ENCODE measurements at places on chromosomes 2 and 18.

DNA sequence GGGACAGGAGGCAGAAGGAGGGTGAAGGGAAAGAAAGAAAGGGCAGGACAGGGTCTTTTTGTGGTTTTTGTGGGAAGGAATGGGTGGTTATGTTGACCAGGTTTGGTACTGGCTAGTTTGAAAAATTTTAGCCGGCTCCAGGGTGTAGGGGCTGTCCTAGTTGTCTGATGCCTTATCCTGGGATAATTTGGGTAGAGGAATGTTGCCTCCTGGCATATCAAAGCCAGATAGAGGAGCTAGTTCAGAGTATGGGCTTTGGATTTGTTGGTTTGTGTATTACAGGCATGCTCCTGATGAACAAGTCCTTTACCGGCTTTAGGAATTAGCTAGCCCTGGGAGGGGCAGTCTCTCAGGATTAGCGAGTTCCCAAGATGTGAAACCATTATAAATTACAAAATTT lies 101.1 kb upstream of the LHCGR start:
- DNase-seq = no peak

- no peak for DNase-seq
Observed at GRCh38 chr2:15674637-15675455, 83.2 kb downstream of the DDX1 start.

- DNase-seq = no peak
Observed at GRCh38 chr2:54866868-54867267, 143.4 kb downstream of the EML6 start.

DNA sequence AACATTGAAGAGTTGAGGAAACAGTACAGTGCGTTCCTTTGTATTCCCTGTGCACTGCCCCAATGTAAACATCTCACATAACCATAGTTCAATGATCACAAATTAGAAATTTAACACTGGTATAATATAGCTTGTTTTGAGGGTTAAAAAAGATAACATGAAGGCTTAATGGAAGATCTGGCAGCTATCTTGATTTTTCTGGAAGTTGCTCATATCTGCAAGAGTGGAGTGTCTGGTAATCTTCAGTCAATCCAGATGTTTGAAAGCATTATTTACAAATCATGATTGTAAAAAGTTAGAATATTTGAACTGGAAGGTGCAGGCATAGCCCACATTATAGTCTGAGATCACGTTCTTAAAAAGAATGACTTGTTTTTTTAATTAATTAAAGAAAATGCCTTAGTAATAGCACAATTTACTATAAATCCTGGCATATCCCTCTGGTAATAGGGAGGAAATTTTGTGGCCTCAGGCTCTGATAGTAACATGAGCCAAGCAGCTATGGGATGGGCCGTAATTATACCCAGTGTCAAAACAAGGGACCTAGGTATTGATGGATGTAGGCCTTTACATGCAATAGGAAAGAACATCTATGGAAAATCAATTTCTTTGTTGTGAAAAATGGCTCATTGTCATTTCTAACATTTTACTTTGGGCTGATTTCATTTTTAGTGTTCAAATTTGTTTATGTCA lies 418.0 kb downstream of the THSD7B start:
- DNase-seq = no peak

DNA sequence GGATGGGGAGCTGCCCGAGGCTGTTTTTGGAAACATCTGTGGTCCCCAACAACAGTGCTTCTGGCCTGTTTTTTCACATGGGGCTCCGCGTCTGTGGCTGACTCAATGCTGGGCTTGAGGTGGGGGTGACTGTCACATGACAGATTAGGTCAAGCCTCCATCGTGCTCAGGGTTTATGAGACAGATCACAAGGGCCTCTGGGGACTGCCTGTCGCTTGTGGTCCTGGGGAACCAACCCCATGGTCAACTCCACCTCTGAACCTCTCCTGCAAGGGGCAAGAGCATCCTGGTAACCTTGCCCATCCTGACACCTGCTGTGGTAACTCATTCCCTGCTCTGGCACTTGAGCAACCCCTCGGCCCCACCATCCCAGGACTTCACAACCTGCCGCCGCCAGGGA lies 47.6 kb upstream of the SH3RF3 start:
- DNase-seq = no peak

DNA sequence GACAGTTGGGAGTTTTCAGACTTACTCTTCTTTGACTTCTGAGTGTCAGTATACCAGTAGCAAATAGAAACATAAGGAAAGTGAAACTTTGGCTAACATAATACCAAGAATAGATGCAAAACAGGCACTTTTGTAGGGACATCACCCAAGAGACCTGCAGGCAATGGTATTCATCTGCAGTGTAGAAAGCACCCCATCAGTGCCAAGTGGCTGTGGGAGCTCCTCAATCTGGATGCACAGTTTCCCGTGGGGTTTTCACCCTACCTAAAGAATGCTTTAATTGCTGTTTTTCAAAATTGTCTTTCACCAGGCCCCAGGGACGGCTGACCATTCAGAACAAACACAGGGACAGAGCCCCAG lies 96.6 kb upstream of the GPR45 start:
- DNase-seq = no peak

DNA sequence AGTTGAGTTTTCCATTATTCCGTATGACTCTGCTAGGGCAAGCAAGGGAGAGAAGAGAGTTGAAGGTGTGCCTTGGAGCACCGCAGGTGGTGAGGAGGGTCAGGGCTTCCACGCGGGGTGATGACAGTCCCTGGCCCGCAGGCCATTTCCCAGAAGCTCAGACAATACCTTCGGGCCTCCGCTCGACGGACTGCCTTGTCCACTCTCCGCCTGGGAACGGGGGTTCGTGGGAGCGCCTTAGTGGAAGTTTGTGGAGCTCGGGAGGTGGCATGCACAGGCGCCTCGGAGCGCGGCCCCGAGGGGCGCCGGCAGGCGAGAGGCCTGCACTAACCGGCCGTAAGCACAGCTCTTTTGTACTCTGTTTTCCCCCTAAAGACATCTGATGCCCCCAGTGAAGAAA lies 69.8 kb downstream of the ARHGEF33 start:
- DNase-seq = no peak

GRCh38 chr2:235195921-235196320 lies 244.1 kb downstream of the SH3BP4 start:
- no peak for DNase-seq

DNA sequence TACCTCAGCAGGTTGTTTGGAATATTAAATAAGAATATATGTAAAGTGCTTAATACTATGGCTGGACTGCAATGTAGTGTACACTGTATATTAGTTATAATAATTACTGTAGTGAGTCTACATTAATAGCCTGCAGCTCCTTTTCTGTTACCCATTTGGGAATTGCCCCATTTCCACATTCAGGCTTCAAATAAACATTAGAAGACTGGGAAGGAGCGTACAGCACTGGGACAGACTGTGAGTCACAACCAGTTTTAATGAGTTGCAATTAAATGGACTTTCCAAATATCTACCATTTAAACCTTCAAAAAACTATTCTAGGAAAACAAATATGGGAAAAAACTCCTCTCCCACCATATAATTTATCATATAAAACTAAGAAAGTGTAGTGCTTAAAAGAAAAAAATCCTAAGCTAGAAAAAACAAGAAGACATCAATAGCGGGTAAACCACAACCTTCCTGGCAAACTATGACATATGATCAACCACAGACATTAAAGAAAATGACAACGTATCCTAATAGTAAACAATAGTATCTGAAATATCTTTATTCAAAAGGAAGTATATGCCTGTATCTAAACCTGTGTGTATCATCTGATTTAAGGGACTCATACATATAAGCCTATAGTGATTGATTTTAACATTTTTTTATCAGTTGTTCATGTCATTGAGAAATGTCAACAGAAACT lies 86.1 kb downstream of the TRIP12 start:
- no peak for DNase-seq

GRCh38 chr2:70827388-70827787 lies 7.0 kb upstream of the CLEC4F start:
- DNase-seq = no peak

DNA sequence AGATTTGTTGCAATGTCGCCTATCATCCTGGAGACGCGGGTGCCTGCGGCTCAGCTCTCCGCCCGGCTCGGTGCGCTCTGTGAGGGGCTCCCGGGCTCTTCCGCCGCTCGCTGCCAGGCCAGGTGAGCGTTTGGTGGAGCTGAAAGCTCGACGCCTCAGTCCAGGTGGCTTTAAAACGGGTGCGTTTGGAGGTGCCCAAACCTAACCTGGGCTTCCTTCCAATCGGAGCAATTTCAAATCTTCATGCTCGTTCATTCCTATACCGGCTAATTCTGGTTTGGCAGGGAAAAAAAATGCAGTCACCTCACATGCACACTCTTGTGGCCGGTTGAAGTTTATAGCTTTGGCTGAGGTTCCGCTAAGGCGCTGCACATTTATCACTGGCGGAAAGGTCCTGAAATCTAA lies at the start of gene SLC16A14:
SLC16A14 (minus strand) TSS at position 274 of the 405 bp plus-strand sequence. CDS start 9,572 bp downstream, outside the sequence.
- DNase-seq = peak; percentile 67

- no peak for DNase-seq
Observed at GRCh38 chr2:195477248-195477995, 179.6 kb upstream of the SLC39A10 start.

GRCh38 chr2:143255899-143256298 lies 126.7 kb downstream of the ARHGAP15 start:
- no peak for DNase-seq

All from NCI-H1694 treated with DMSO at 0.1 percent for 48 hours (cell line).